Femur (tissue), 1 donor: ENCODE measurements at places on chromosomes 1 and 21.

DNA sequence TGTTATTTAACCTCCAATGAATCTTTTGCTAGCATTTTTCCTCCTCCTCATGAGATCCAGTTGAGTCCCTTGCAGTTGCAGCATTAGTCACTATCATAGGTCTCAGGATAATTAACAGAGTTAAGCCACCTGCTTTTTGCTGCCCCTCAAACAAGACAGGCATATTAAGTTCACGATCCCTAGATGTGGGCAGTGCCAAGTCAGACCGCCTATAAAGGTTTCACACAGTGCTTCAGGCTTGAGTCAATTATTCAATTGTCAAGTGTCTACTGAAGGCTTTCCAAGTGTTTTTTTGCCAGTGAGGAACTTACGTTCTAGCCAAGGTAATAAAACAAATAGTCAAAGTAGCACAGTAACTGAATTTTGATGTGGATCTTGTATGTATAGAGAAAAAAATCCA, 175.0 kb downstream of the DAB1 start:
- DNase-seq = no peak

GRCh38 chr1:84090447-84091245, 53.4 kb upstream of the PRKACB start:
- DNase-seq = no peak

GRCh38 chr1:207366022-207366421, 44.5 kb downstream of the CD55 start:
- DNase-seq = no peak

GRCh38 chr1:1169429-1170214, 4.1 kb upstream of the TTLL10 start:
- DNase-seq = peak; percentile 12

DNA sequence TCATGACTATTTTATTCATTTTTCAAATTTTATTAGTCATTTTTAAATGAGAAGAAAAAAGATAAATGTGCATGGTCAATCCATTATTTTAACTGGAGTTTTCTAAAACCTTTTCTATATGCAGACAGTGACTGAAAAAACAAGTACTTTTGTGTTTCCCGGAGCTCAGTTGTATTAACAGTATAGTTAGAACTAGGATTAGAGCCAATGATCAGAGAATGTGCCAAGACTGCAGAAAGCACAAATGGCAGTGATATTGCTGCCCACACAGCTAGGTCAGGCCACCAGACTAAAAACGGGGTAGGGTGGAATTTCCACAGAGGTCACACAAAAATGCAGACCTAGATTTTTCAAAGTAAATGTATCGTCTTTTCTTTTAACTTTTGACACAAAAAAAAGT, 163.1 kb upstream of the GRIK3 start:
- no peak for DNase-seq

DNA sequence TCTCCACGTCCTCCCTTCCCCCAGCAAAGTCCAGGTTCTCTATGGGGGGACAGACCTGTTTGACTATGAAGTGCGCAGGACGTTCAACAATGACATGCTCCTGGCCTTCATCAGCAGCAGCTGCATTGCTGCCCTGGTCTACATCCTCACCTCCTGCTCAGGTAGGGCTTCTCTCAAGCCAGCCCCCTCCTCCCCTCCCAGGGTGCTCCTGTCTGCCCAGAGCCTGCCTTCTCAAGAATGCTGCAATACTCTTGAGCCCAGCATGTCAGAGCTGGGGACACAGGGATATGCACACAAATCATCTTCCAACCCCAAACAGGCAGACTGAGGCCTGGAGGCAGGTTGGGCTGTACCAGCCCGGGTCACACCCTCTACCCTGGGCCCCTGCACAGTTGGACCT, 35.4 kb downstream of the DISP3 start:
- no peak for DNase-seq

GRCh38 chr1:79259390-79260336, 253.1 kb upstream of the ADGRL4 start:
- no peak for DNase-seq

- DNase-seq = no peak
Observed at GRCh38 chr1:155648207-155649147, 38.5 kb downstream of the MSTO1 start.

DNA sequence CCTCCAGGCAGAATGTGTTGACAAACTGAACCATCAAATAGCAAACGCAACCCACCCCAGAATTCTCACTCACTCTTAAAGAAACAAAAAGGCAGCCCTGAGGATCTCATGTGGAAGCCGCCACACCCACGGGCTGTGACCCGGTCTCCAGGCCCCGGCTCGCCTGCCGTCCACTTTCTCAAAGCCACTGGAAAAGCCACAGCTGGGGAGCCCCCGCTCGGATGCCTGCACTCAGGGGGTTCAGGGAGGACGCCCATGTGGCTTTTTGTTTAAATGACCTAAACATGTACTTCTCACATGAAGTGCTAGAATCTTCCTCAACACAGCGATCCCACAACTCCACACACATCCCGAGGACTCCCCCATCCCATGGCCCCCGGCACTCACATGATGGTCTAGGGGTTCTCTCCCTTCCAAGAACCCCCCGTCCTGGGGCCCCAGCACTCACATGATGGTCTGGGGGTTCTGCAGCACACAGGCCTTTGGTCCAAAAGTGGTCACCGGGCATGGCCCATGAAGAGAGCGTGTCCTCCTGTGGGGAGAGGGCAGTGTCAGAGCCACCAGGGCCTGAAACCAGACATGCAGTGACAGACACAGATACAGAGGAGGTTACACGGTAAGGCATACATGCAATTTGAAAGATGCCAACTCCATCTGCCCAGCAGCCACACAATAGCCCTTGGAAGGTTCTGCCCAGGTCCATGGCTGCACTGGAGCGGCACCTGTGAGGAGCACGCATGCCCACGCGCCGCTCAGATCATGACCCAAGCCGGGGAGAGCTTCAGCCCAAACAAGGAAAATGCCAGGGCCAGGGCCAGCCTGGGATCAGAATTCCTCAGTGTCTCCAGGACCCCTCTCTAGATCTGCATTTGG, 16.5 kb downstream of the NADK start:
- no peak for DNase-seq

DNA sequence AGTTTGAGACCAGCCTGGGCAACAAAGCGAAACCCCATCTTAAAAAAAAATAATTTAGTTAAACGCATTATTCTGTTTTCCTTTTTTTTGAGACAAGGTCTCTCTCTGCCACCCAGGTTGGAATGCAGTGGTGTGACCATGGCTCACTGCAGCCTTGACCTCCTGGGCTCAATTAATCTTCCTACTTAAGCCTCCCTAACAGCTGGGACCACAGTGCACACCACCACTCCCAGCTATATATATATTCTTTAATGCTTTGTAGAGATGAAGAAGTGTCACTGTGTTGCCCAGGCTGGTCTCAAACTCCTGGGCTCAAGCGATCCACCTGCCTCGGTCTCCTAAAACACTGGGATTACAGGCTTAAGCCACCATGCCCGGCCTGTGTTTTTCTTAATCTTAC, 7.7 kb upstream of the KLF17 start:
- no peak for DNase-seq

DNA sequence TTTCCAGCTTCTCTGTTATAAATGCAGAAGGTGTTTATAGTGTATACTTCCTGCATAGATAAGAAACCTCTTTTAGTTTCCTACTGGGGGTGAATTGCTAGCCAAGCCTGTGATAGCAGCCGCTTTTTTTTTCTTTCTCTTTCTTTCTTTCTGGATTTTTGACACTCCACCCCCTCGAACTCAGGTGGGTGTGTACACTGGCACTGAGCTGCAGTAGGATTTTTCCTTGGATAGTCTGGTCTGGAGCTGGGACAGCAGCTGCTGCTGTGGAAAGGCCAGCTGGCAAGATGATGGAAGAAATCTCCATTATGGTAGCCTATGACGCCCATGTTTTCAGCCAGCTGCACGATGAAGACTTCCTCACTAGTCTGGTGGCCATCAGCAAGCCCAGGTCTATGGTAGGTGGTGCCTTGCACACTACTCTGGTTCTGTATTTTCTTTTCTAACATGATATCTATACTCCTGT, 122.5 kb upstream of the CACYBP start:
- peak; percentile 18 for DNase-seq

- DNase-seq = no peak
Observed at GRCh38 chr1:15036101-15036500, 117.4 kb upstream of the TMEM51 start.

- no peak for DNase-seq
Observed at GRCh38 chr1:228825840-228826484, 90.7 kb downstream of the RHOU start.

DNA sequence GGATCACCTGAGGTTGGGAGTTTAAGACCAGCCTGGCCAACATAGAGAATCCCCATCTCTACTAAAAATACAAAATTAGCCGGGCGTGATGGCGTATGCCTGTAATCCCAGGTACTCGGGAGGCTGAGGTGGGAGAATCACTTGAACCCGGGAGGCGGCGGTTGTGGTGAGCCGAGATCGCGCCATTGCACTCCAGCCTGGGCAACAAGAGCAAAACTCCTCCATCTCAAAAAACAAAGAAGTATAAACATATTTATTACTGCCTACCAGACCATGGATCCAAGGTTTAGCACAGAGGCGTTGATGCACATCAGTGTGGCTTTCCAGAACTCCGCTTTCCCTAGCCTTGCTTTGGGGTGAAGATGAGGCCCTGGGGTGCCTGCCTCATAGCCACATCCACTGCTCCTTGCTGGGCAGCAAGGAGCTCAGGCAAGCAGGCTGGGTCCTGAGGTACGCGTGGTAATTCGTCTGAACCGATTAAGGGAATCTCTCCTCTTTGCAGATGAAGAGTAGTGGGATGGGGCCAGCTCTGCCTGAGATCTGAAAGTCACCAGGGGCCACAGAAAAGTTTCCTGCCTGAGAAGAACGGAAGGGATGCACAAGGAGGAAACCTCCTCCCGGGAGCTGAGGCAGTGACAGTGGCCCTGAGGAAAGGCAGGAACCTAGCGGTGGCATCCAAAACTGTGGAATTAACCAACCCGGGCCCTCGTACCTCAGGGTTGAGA, 52.3 kb upstream of the LBR start:
- DNase-seq = no peak

DNA sequence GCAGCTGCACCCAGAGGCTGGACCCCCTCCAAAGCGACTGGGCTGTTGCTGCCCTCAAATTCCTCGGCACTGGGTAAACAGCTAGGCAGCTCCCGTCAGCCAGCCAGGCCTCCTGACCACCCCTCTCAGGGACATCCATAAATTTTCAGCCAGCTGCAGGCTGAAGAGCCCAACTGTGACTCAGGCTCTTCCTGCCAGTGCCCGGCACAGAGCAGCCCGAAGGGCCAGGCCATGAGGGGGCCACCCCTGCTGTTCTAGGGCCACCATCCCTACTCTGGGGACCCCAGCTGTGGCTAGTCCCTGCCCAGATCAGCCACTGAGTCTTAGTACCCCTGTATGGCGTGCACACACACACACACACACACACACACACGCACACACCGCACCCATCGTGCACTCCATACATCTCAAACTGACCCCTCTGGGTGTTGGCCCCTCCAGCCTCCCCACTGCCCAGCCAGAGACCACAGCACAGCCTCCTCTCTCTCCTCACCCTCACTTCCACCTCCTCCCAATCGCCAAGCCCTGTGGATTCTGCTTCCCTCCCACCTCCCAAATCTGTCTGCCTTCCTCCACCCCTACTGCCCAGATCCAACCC, 6.2 kb upstream of the LAPTM5 start:
- peak; percentile 82 for DNase-seq

DNA sequence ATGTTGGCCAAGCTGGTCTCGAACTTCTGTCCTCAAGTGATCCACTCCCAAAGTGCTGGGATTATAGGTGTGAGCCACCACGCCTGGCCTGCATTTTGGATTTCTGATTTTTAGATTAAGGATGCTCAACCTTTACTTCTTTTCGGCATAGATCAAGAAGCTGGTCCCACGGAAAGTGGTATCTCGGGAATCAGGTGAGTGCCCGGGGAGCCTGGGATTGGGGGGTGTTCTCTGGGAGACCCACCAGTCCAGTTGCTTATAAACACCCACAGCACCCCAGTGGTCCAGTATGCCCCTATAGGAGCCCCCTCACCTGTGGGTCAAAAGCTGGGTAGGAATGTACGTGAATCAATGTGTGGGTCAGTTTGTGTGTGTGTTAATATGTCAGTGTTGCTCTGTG, 3.2 kb downstream of the SH3D21 start:
- no peak for DNase-seq

- no peak for DNase-seq
Observed at GRCh38 chr1:28680151-28680550, 11.6 kb downstream of the GMEB1 start.

GRCh38 chr1:222627232-222627631, 9.3 kb downstream of the MIA3 start:
- no peak for DNase-seq

GRCh38 chr21:42411197-42411869, 7.6 kb downstream of the UBASH3A start:
- DNase-seq = no peak

DNA sequence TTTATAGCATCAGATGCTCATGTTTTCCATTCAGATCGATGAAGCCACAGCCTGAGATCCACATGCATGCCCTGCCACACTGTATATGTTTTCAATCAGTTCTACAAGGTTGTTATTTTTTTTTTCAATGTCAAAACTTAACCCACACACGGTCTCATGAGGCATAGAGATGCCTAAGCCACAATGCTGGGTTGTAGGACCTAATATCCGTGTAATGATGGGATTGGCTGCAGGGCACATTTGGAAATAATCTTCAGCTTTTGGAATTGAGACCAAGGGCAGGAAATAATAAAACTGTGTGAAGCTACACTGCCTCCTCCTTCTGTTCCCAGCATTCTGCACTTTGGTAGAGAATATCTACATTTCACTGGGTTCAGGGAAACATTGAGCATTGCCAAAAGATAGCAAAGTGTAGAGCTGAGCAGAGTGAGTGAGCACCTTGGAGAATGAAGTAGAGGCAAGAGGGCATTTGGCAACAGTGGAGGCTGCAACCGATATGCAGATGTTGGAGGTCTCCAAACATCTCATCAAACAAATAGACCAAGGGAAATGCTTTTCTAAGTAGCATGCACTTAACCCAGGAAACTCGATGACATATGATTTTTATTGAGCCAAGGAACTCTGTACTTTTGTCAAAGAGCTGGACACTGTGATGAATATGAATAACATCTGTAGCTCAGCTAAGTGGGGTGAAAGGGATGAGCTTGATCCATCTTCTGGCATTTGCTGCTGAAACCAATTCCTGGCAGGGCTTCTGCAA, 176.7 kb downstream of the LYPLAL1 start:
- DNase-seq = peak; percentile 31

GRCh38 chr1:52602856-52603600, 857 bp downstream of the GPX7 start:
- peak; percentile 58 for DNase-seq

GRCh38 chr1:109887884-109888283, 22.8 kb upstream of the CSF1 start:
- peak; percentile 14 for DNase-seq

DNA sequence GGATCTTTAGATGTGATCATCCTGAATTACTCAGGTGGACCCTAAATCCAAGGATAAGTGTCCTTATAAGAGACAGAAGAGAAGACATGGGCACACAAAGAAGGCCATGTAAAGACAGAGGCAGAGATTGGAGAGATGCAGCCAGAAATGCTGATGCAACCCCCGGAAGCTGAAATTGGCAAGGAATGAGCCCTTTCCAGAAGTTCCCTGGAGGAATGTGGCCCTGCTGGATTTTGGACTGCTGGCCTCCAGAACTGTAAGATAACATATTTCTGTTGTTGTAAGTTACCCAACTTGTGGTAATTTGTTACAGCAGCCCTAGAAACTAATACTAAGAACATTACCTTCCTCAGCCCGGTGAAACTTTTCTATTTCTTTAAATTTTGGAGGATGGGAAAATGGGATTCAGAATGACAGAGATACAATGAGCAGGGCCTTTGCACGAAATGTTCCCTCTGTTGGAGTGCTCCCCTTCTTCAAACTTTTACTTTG, 11.2 kb upstream of the PLPP3 start:
- DNase-seq = no peak
